ENCODE measurements at places on chromosomes 11 and 22. TPM values are rescaled to one million over a fixed set of nuclear protein-coding genes. Genes with fewer than 3 reads are reported as not detected.

- H3K27ac ChIP-seq, result peak overlapping the region; percentile 88
- H3K36me3 ChIP-seq, result peaks cover 15% of the 10 kb centered on the region
- peak; percentile 33 for DNase-seq
- no peaks in the 10 kb centered on the region for H3K27me3 ChIP-seq
- peaks cover 5% of the 10 kb centered on the region for H3K4me1 ChIP-seq
These were observed 606 bp downstream of the DRG1 start for GRCh38 chr22:31400023-31400397.

The APOL4 gene
- 0.07 TPM for total RNA-seq

The MAPK8IP1 gene
- 13.3 TPM for total RNA-seq

DNA sequence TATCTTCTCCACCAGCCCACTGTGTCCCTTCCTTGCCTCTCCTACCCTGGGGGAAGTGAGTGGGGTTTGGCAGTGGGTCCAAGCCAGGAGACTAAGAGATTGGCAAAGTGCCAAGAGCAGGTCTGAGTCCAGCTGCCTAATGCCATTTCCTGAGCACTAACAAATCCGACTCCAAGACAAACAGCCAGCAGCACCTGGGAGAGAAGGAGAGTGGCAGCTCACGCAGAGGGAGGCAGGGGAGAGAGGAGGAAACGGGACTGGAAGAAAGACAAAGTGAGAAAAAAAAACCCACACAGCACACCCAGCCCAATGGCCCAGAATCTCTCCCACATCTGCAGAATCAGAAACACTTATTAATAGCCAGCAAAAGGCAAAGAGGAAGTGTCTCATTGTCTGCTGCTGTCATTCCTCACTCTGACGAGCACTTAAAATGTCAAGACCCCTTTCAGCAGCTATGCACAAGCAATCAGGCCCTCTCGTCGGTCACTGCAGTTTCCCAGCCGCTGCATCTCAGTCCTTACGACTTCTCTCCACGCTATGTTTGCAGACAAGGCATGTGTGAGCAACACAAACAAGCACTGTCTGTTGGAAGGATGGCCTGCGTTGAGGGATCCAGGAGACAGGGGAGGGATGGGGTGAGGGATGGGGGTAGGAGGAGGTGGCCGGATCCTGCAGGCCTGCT lies 558.4 kb upstream of the CADM1 start:
- H3K27ac ChIP-seq, result no peak overlapping the region
- H3K4me3 ChIP-seq, result no peak overlapping the region
- peak; percentile 10 for DNase-seq
- H3K4me1 ChIP-seq, result no peaks in the 10 kb centered on the region
- H3K36me3 ChIP-seq, result no peaks in the 10 kb centered on the region

The VSIG10L2 gene
- not detected for total RNA-seq

The OR52H1 gene
- total RNA-seq, result not detected

- H3K4me3 ChIP-seq, result no peak overlapping the region
- H3K4me1 ChIP-seq, result peaks cover 44% of the 10 kb centered on the region
- DNase-seq, result no peak
These were observed 4.6 kb downstream of the SYT12 start for GRCh38 chr11:67027483-67027930.

GRCh38 chr11:65525546-65526480 lies 930 bp downstream of the SCYL1 start:
- peaks cover 7% of the 10 kb centered on the region for H3K36me3 ChIP-seq
- peak overlapping the region; percentile 83 for H3K27ac ChIP-seq
- no peak for DNase-seq
- H3K27me3 ChIP-seq, result no peaks in the 10 kb centered on the region
- H3K4me1 ChIP-seq, result peaks cover 14% of the 10 kb centered on the region
- peak overlapping the region; percentile 73 for H3K4me3 ChIP-seq

DNA sequence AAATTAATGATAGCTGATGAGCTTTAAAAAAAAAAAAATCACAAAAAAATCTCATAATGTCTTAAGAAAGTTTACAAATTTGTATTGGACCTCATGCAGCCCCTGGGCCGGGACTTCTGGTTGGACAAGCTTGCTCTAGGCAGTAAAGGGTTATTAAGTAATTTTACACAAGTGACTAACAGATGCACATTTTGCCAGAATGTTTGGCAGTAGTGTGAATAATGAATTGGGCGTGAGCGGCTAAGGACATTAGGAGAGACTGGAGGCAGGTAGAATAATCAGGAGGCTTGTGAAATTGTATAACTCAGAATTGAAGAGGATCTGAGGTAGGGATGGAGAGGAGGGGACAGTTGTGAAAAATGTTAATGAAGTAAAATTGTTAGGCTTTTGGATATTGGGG lies 77.4 kb downstream of the HIPK3 start:
- H3K36me3 ChIP-seq, result peaks cover 4% of the 10 kb centered on the region
- H3K4me3 ChIP-seq, result no peak overlapping the region
- H3K27ac ChIP-seq, result no peak overlapping the region
- no peaks in the 10 kb centered on the region for H3K4me1 ChIP-seq
- no peak for DNase-seq

DNA sequence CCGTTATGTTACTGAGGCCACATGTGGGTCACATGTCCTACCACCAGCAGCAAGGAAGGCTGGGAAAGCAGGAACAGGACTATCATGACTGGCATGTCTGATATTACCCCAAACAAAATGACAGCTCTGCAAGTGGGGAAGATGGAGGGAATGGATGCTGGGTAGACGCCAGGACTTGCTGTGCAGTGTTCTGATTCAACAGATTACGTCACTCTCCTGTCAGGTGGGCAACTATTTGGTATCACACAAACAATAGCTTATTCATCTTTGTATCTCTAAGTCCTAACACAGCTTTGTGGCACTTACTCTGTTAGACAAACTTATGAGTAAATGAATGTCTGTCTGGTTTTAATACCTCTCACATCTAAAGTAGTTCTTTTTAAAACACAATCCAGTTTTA lies 105.2 kb downstream of the SPON1 start:
- H3K4me1 ChIP-seq, result no peaks in the 10 kb centered on the region
- DNase-seq, result no peak
- H3K27ac ChIP-seq, result no peak overlapping the region
- H3K27me3 ChIP-seq, result peaks cover 2% of the 10 kb centered on the region

The OR52L1 gene
- not detected for total RNA-seq

The PHOX2A gene
- not detected for total RNA-seq

GRCh38 chr11:43377389-43377788 lies 18.7 kb downstream of the TTC17 start:
- no peaks in the 10 kb centered on the region for H3K27me3 ChIP-seq
- DNase-seq, result no peak
- no peak overlapping the region for H3K4me3 ChIP-seq
- H3K27ac ChIP-seq, result no peak overlapping the region
- H3K4me1 ChIP-seq, result peaks cover 5% of the 10 kb centered on the region

DNA sequence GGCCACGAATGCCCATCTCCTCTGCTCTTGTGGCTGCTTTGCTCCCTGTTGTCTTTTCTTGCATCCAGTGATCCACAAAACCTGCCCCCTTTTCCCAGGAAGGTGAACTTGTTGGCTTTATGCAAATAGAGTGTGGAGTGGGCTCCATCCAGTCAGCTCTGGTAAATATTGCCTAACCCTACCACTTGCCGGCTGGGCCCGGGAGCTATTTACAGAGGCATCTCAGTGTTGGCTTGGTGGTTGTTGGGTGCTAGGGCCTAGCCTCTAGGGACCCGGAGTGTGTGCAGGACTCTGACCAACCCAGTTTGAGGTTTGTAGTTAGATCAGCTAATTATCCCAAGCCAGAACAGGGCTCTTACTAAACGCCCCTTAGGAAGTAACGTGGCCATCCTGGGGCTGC lies 40.8 kb upstream of the TLCD5 start:
- no peaks in the 10 kb centered on the region for H3K4me1 ChIP-seq
- H3K27ac ChIP-seq, result no peak overlapping the region
- no peak for DNase-seq
- peaks cover 6% of the 10 kb centered on the region for H3K27me3 ChIP-seq
- no peaks in the 10 kb centered on the region for H3K36me3 ChIP-seq

DNA sequence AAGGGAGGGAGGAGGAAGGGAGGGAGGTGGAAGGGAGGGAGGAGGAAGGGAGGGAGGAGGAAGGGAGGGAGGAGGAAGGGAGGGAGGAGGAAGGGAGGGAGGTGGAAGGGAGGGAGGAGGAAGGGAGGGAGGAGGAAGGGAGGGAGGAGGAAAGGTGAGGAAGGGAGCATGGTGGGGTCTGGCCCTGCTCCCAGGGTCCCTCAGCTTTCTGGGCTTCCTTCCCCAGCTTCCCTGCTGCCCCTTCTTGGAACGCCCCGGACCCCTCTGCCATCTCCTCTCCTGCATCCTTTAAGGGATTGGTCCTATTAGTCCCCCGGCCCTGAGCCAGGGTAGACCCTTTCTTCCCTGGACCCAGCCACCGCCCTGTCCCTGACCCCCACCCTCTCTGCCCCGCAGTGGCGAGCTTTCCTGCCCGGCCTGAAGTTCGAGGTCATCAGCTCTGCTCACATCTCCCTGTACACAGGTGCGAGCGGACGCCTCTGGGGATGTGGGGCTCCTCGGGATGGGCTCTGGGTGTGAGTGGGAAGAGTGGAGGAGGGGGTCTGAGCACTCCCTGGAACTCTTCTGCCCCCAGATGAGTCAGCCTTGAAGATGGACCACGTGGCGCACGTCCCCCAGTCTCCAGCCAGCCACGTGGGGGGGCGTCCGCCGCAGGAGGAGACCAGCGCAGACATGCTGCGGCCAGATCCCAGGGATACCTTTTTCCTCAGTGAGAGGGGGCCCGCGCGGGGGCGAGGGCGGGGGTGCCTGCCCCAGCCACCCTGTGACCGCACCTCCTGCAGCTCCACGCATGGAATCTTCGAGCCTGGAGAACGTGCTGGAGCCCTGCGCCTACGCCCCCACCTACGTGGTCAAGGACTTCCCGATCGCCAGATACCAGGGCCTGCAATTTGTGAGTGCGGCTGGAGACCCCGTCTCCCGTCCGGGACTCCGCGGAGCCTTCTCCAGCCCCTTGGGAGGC lies 6.0 kb downstream of the B4GALNT4 start:
- no peak overlapping the region for H3K27ac ChIP-seq
- peaks cover 2% of the 10 kb centered on the region for H3K27me3 ChIP-seq
- no peak overlapping the region for H3K4me3 ChIP-seq
- no peak for DNase-seq

DNA sequence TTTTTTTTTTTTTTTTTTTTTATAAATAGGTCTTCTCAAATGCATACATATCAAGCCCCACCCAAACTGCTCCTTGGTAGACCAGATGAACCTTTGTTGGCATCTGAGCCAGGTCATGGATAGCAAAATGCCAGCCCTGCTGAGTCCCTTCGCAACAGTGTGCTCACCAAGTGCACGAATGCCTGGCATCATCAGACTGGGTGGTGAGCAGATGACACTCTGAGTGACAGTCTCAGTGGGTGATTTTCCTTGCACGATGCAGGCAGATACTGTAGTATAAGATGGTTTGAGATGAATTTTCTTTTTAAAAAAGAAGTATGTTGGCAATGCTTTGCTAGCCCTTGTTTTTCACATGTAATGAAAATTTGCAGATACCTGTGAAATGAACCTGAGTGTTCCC lies 74.0 kb downstream of the RCN1 start:
- H3K4me1 ChIP-seq, result no peaks in the 10 kb centered on the region
- no peak for DNase-seq
- no peaks in the 10 kb centered on the region for H3K36me3 ChIP-seq
- H3K4me3 ChIP-seq, result no peak overlapping the region
- no peak overlapping the region for H3K27ac ChIP-seq

GRCh38 chr11:75101424-75102128 lies 4.9 kb upstream of the OR2AT4 start:
- no peak overlapping the region for H3K4me3 ChIP-seq
- no peaks in the 10 kb centered on the region for H3K36me3 ChIP-seq
- H3K4me1 ChIP-seq, result peaks cover 6% of the 10 kb centered on the region
- H3K27me3 ChIP-seq, result peaks cover 13% of the 10 kb centered on the region
- H3K27ac ChIP-seq, result no peak overlapping the region

The FAM180B gene
- not detected for total RNA-seq

DNA sequence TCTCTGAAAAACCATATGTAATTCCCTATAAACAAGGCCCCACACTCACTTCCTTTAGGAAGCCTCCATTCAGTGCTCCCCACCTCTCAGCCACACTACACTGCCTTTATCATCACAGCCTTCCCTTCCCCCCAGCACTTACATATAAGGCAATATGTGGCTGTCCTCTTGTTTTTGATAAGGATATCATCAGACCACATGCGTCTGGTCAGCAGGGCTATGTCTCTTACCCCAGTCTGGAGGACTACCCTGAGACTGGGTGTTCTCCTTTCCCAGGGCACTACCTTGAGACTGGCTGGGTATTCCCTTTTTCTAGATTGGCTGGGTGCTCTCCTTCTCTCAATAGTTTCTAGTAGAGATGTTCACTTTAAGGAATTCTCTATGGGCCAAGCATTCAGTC lies 7.8 kb downstream of the KCNE3 start:
- H3K27ac ChIP-seq, result no peak overlapping the region
- H3K4me1 ChIP-seq, result no peaks in the 10 kb centered on the region
- no peak overlapping the region for H3K4me3 ChIP-seq
- no peaks in the 10 kb centered on the region for H3K27me3 ChIP-seq
- no peak for DNase-seq

GRCh38 chr22:28560046-28560742 lies 119.4 kb downstream of the TTC28 start:
- no peaks in the 10 kb centered on the region for H3K36me3 ChIP-seq

GRCh38 chr11:113372309-113372708 lies 15.3 kb upstream of the ANKK1 start:
- no peak for DNase-seq
- peaks cover 3% of the 10 kb centered on the region for H3K4me1 ChIP-seq
- no peak overlapping the region for H3K4me3 ChIP-seq
- no peaks in the 10 kb centered on the region for H3K27me3 ChIP-seq

The OR10A2 gene
- not detected for total RNA-seq

- no peak overlapping the region for H3K4me3 ChIP-seq
- DNase-seq, result no peak
- H3K36me3 ChIP-seq, result peaks cover 1% of the 10 kb centered on the region
- no peaks in the 10 kb centered on the region for H3K27me3 ChIP-seq
- no peak overlapping the region for H3K27ac ChIP-seq
These were observed 27.3 kb downstream of the USP35 start for GRCh38 chr11:78216021-78216420.

- DNase-seq, result peak; percentile 99
- no peaks in the 10 kb centered on the region for H3K27me3 ChIP-seq
- H3K4me1 ChIP-seq, result peaks cover 40% of the 10 kb centered on the region
- peak overlapping the region; percentile 96 for H3K27ac ChIP-seq
- no peaks in the 10 kb centered on the region for H3K36me3 ChIP-seq
These were observed 38.3 kb upstream of the TFIP11 start for GRCh38 chr22:26550498-26551033.

GRCh38 chr11:35725885-35726284 lies 63.3 kb downstream of the TRIM44 start:
- H3K27ac ChIP-seq, result no peak overlapping the region
- peaks cover 4% of the 10 kb centered on the region for H3K4me1 ChIP-seq
- H3K36me3 ChIP-seq, result peaks cover 5% of the 10 kb centered on the region
- DNase-seq, result peak; percentile 76
- no peak overlapping the region for H3K4me3 ChIP-seq

The PRG3 gene
- not detected for total RNA-seq

DNA sequence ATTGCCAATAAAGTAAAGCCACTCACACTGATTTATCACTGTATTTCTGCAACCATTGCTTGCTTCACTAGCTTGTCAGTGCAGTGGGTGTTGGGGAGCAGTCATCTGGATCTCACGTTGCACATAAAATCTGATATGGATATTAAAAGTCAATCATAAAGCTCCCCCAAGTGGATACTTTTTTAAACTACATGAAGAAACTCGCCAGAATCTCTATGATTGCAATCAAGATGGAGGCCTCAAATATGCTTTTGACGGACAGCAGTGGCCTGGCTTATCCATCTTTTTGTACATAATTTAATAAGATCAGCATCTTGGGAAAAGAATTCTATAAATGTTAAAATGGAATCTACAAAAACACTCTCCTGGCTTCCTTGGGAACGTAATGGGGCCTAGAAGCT lies 137.7 kb downstream of the WT1 start:
- peaks cover 5% of the 10 kb centered on the region for H3K27me3 ChIP-seq
- H3K36me3 ChIP-seq, result no peaks in the 10 kb centered on the region
- H3K27ac ChIP-seq, result no peak overlapping the region
- no peaks in the 10 kb centered on the region for H3K4me1 ChIP-seq
- peak; percentile 9 for DNase-seq

The PATE2 gene
- not detected for total RNA-seq

Measured in astrocyte (in vitro differentiated cells and primary cell).